ENCODE measurements at places on chromosomes 12 and 14.

GRCh38 chr14:80978403-80978802 lies 23.0 kb downstream of the TSHR start:
- DNase-seq, result no peak

GRCh38 chr14:31945074-31945613 lies 132.0 kb upstream of the ARHGAP5 start:
- no peak for DNase-seq

DNA sequence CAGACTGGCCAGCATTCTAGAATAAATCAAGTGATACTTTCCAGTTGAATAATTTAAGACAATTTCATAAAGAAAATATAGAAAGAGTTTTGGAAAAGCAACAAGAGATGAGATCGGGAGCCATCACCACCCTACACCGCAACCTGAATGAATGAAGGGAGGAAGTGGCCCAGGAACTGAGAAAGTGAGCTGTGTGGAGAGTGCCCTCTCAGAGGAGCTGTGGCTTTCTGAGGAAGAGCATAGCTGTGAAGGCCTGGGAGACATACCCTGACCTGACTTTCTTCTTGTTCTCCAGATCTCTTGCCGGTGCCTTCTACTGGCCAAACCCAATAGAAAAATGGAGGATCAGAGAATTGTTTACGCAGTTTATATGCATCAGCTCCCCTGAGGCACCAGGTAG lies 79.3 kb upstream of the TSPAN8 start:
- DNase-seq, result no peak

GRCh38 chr14:36847366-36847765 lies 185.7 kb downstream of the PAX9 start:
- no peak for DNase-seq

DNA sequence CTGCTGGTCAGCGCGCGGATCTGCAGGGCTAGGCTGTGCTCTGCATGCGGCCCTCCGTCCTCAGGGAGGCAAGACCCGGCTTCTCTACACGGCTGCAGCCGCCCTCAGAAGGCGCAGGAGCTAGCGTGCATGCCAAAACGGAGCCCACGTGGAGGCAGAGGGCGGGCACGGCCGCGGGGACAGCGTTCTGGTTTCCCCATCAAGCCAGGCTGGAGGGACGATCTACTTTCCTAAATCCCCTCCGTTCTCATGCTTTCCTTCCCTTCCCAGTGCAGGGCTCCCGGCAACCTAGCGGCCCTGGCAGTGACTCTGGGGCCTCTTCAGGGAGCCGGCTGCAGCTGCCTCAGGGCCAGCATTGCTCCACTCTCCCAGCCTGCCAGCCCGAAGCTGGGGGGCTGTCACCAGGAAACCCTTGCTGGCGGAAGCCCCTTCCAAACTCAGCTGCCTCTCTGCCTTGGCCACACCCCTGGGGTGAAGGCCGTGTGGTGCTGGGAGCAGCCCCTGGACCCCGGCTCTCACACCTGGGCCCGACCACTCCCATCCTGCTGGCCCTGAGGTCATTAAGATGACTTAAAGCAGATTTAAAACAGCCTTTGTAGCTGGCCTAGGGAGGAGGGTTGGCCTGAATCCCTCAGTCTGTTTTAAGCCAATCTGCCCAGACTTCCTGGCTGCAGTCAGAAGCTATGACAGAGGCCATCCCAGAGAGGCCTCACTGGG lies 9.2 kb upstream of the GOLGA3 start:
- DNase-seq, result no peak

DNA sequence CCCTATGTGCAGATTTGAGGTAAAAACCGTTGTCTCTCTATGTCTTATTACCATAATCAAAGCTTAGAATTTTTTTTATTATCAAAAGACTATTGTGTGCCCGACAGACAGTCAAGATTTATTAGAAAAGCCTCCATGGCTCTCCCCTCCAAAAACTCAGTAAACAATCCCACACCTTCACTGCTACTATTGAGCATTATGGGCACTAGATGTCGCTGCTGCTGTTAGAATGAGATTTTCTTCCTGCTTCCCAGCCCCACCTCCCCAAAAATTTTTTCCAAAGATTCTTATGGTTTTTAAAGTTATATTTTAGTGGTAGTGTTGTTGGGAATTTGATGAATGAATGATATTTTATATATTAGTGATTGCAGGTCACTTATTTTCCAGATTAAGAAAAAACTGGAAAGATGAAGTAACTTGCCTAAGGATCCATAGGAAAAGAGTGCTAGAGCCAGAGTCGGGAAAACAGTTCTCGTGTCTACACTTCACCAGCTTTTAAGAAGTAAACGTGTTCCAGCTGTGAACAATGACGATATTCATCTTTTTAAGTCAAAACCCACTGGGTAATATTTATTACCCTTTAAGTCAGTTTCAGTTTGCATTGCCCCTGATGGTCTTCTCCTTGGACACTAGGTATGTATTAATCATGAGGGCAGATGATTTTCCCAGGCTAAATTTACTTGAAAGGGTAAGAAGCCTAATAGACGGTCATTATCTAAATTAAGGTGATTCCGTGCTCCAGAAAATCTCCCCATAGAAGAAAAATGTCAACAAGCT lies 12.2 kb upstream of the FOXG1 start:
- DNase-seq, result peak; percentile 44

GRCh38 chr14:22311636-22312035 lies 277.4 kb downstream of the DAD1 start:
- no peak for DNase-seq

- DNase-seq, result no peak
These were observed 25.3 kb downstream of the PLEKHG3 start for GRCh38 chr14:64729386-64730060.

GRCh38 chr14:37045340-37046061 lies 126.9 kb downstream of the SLC25A21 start:
- DNase-seq, result no peak

- no peak for DNase-seq
These were observed 197.0 kb upstream of the PRICKLE1 start for GRCh38 chr12:42786400-42787148.

- DNase-seq, result no peak
These were observed 89.1 kb upstream of the CNOT2 start for GRCh38 chr12:70154087-70154638.

GRCh38 chr12:95085612-95086011 lies 12.2 kb upstream of the NR2C1 start:
- no peak for DNase-seq

DNA sequence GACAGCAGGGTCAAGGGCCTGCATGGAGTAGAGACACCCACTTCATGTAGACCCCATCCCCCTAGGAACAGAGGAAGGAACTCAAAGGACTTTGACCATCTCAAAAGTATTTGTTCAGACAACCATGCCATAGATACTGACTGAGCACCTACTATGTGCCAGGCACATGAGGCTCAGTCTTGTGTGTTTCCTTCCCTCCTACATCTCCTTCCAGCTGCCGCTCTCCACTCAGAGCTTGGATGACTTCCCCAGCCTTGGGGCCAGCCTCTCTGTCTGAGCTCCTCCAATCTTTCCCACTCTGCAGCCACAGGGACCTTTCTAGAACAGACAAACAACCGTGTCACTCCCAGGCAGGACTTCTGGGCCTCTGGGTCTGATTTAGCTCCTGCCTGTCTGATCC lies 2.5 kb downstream of the TRPV4 start:
- no peak for DNase-seq
